ENCODE measurements at places on chromosomes 5 and 9.
A peak's percentile ranks its signal among the peaks of the same experiment; 100 is the strongest.

- no peak for DNase-seq
Measured at GRCh38 chr9:107105784-107106183, 177.3 kb upstream of the RAD23B start.

DNA sequence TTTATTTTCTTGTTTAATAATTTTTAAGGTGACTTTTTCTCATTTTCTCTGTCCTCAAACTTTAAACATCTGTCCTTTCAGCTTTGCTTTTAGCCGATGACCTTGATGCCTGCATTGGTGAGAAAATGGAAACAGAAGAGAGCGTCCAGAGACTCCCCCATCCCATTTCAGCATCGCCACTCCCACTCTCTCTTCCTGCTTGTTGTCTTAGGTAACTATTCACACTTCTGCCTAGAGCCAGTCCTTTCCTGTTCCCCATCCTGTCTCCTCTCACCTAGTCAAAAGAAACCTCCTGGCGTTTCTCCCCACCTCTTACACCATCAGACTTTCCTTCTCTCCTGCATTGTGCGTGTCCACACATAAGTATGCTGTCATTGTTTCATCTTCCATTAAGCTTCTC is 124.6 kb downstream of the MAST4 start:
- DNase-seq: no peak

- no peak for DNase-seq
Measured at GRCh38 chr9:109206670-109207069, 39.6 kb upstream of the FRRS1L start.

- DNase-seq: no peak
Measured at GRCh38 chr5:131186561-131187256, 16.0 kb downstream of the LYRM7 start.

DNA sequence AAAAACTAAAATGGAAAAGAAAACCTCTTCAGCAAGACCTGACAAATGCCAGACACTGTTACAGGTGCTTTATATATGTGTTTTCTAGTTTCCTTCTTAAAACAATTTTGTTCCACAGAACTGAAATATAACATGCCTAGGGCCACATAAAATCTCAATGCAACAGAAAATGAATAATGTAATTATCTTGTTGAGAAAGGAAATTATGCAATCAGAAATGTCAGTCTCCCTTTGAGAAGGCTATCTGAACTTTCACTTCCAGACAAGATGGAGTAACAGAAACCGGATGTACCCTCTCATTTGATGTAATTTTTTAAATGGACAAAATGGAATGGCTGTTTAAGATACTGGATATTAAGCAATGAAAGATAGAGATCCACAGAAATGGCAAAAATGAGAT is 79.2 kb downstream of the AGTPBP1 start:
- no peak for DNase-seq

GRCh38 chr5:43570450-43571158 is 13.7 kb upstream of the PAIP1 start:
- DNase-seq: no peak

DNA sequence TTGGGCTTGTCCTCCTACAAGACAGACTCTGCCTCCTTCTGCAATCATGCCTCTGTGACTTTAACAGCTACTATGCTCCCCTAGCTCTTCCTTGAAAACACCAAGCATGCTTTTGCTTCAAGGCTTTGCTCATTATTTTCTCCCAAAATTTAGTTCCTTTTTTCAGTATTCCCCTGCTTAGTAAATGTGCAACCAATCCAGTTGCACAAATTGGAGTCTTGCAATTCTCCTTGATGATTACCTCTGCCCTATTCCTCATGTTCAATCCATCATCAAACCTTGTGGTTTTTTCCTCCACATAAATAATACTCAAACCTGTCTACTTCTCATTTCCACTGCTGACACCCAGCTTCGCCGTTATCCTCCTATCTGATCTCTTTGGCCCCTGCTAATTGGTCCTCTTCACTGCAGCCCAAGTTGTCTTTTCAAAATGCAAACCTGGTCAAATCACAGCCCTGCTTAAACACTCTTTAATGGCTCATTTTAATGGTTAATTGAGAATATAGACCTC is 296.3 kb downstream of the CWC27 start:
- no peak for DNase-seq

DNA sequence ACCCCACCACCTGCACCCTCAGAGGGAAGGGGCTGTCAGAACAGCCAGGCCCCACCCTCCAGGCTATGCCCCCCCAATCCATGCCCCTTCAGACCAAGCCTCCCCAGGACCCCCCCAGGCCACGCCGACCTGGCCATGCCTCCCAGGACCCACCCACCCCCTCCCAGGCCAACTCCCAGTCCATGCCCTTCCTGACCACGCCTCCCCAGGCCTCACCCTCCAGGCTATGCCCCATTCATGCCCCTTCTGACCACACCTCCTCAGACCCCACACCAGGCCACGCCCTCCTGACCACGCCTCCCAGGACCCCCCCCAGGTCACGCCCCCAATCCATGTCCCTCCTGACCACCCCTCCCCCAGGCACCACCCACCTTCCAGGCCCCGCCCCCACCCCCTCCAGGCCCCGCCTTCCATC is 27.6 kb downstream of the TPPP start:
- DNase-seq: no peak

DNA sequence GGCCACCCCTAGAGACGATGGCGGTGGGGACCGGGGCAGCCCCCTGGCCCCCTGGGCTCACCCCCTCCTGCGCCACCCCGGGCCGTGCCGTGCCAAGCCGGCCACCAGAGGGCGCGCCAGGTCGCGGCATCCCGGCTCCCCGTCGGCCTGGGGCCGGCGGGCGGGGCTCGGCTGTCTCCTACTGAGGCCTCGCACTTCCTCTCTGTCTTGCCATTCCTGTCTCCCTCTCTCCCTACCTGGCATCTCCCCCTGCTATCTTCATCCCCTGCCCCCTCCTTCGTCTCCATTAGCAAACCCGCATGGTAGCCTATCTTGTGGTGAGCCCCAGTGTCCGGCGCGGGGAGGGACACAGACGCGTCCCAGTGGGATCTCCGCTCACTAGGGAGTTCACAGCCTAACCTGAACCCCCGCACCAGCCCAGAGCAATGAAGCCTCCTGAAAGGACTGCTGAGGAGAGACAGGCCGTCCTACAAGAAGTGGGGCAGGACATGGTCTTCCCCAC is 29.8 kb upstream of the FABP6 start:
- peak; percentile 47 for DNase-seq

Measured in M059J (cell line).